ENCODE measurements at places on chromosomes 2 and 18. TPM values are rescaled to one million over a fixed set of nuclear protein-coding genes. Genes with fewer than 3 reads are reported as not detected.
A peak's percentile ranks its signal among the peaks of the same experiment; 100 is the strongest.

GRCh38 chr18:24534737-24535136 is 74.3 kb downstream of the HRH4 start:
- DNase-seq = no peak

- no peak for DNase-seq
Observed at GRCh38 chr2:188986839-188987238, 12.7 kb downstream of the COL3A1 start.

GRCh38 chr2:176936410-176936809 is 276.2 kb upstream of the HNRNPA3 start:
- DNase-seq = no peak

The COLEC12 gene
- total RNA-seq = 24.3 TPM

The TUBA3E gene
- not detected for total RNA-seq

DNA sequence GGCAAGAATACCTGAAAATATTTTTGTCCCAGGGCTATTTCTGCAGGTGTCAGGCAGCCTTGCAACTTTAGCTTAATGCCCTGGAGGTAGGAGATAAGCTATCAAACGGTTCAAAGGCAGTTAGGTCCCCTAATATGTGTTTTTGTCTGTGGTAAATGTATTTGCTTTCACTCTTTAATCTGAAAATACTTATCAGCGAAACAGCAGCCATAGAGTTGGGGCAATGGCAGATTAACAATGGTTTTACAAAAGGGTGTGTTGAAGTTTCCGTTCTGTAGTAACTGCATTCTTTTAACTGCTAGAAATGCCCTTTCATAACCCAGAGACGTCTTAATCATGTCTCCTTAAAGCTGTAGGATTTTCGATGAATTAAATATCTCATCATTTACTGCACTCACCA is 265.0 kb upstream of the TRIB2 start:
- no peak for DNase-seq

- DNase-seq = no peak
Observed at GRCh38 chr2:98923244-98923940, 12.6 kb downstream of the CRACDL start.

DNA sequence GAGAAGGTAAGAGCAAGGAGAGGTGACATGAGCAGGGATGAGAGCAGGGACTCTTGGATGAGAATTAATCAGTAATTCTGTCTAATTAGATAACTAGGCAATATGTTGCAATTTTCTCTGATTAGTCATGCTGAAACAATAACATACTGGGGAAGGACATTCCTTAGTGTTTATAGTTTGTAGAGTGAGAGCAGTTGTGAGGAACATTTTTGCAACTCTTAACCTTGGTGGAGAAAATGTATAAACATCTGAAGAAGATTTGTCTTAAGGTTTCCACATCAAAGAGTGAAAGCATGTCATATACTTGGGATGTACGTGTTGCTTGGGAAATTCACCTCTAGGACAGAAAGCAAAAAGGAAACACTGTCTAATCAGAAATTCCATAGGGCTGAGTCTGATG is 955.4 kb upstream of the FANCL start:
- DNase-seq = no peak

- DNase-seq = no peak
Observed at GRCh38 chr18:4357579-4357978, 97.5 kb downstream of the DLGAP1 start.

The C18orf32 gene
- 14.8 TPM for total RNA-seq

The NEURL3 gene
- not detected for total RNA-seq

GRCh38 chr18:76174451-76174850 is 320.6 kb downstream of the ZNF516 start:
- no peak for DNase-seq

GRCh38 chr2:216692636-216693413 is 2.5 kb downstream of the IGFBP5 start:
- DNase-seq = no peak

- DNase-seq = no peak
Observed at GRCh38 chr2:232537079-232537478, 2.4 kb upstream of the CHRNG start.

- no peak for DNase-seq
Observed at GRCh38 chr2:88167740-88168139, 2.4 kb upstream of the THNSL2 start.

- DNase-seq = no peak
Observed at GRCh38 chr2:50181212-50181611, 850.7 kb downstream of the NRXN1 start.

The HOXD9 gene
- total RNA-seq = not detected

The GALR1 gene
- total RNA-seq = not detected

- DNase-seq = no peak
Observed at GRCh38 chr18:25456334-25457010, 104.5 kb upstream of the ZNF521 start.

The OR6B2 gene
- not detected for total RNA-seq

GRCh38 chr2:189096769-189097447 is 82.7 kb downstream of the COL5A2 start:
- DNase-seq = peak; percentile 36

The SMARCAL1 gene
- 13.2 TPM for total RNA-seq

- DNase-seq = no peak
Observed at GRCh38 chr18:32243358-32243757, 53.5 kb downstream of the MEP1B start.

GRCh38 chr2:174749793-174750192 is 14.5 kb downstream of the CHRNA1 start:
- no peak for DNase-seq

The CXCR1 gene
- total RNA-seq = not detected

The CABLES1 gene
- total RNA-seq = 17.0 TPM

The SNTG2 gene
- not detected for total RNA-seq

The LIMS2 gene
- 12.4 TPM for total RNA-seq

DNA sequence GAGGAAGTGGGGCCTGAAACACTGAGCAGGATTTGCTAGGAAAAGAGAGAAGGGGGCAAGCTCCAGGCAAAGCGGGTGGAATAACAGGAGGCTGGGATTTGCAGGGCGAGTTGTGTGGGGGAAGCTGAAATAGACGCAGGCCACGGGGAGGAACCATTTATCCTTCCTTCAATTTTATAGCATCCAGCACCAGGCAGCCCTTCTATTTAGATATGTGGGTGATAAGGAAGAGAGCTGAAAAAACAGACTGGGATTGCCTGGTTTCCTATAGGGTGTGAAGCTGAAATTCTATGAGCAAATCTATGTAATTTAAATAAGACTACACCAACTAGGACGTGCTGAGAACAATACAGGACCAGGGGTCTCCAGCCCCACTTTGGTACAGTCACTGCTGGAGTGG is 132.0 kb upstream of the REV1 start:
- no peak for DNase-seq

The REG3A gene
- total RNA-seq = not detected

GRCh38 chr2:181677912-181678586 is 2.3 kb downstream of the NEUROD1 start:
- DNase-seq = peak; percentile 19

- no peak for DNase-seq
Observed at GRCh38 chr2:108998911-108999310, 9.9 kb upstream of the EDAR start.

The GCG gene
- not detected for total RNA-seq

The GTF3C2 gene
- total RNA-seq = 24.5 TPM

- no peak for DNase-seq
Observed at GRCh38 chr2:148900350-148900837, 25.4 kb downstream of the KIF5C start.

- no peak for DNase-seq
Observed at GRCh38 chr18:44781886-44782285, 101.2 kb downstream of the SETBP1 start.

The BUB1 gene
- 101 TPM for total RNA-seq

The LRP1B gene
- 0.20 TPM for total RNA-seq

Measured in pulmonary artery endothelial cell (primary cell).